Hematopoietic multipotent progenitor cell treated with erythropoietin and hydrocortisone succinate and interleukin-3 and kit ligand, for 8 days (in vitro differentiated cells): ENCODE measurements at places on chromosomes 5 and 9.

DNA sequence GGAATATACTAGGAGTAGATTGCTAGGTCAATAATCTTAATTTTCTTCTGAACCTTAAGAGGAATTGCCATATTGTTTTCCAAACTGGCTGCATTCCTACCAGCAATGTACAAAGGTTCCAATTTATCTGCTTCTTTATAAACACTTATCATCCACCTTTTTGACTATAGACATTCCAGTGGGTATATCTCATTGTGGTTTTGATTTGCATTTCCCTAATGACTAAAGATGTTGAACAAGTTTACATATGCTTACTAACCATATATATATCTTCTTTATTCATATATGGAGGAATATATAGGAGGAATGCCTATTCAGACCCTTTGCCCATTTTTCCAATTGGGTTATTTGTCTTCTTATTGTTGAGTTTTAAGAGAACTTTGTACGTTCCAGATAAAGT is 7.6 kb downstream of the DNAJC18 start:
- DNase-seq = no peak

GRCh38 chr9:28059192-28059591 is 485.9 kb upstream of the C9orf72 start:
- no peak for DNase-seq

GRCh38 chr5:71836084-71836483 is 117.0 kb downstream of the CARTPT start:
- no peak for DNase-seq

DNA sequence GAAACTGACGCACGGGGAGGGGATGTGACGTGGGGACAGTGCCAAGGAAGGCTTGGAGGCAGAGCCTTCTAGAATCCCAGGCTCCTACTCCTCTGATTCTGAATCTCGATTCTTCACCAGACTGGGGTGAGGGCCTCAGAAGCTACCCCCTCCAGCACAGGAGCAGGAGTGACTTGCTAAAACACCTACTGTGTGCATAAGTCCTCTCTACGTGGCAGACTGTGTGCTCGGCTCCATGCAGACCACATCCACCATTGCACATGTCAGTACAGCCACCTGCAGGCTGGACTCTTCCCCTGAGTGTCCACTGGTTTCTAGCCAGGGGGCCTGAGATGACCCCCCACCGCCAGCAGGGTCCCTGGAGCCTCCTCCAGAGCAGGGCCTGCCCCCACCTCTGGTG is 71.2 kb upstream of the SARDH start:
- DNase-seq = no peak

GRCh38 chr5:74685979-74686631 is 1.1 kb downstream of the HEXB start:
- DNase-seq = peak; percentile 68

DNA sequence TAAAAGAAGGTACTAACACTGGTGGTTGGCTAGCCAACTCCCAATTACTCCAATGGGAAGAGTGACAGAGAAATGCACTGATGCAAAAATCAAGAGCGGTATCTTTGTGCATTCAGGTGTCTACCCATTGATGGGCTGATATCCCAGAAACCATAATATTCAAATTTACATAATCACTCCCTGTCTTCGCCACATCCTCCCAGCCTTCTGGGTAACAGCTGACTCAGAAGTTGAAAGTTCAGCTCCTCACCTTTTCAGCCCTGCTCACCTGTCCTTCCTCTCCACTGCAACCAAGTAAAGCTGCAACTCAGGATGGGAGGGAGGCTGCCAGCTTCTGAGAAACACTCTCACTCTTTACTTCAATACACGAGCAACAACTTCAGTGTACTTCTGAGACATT is 6.9 kb downstream of the SUSD1 start:
- DNase-seq = no peak

- DNase-seq = no peak
Measured at GRCh38 chr5:143685246-143685815, 126.6 kb upstream of the HMHB1 start.

DNA sequence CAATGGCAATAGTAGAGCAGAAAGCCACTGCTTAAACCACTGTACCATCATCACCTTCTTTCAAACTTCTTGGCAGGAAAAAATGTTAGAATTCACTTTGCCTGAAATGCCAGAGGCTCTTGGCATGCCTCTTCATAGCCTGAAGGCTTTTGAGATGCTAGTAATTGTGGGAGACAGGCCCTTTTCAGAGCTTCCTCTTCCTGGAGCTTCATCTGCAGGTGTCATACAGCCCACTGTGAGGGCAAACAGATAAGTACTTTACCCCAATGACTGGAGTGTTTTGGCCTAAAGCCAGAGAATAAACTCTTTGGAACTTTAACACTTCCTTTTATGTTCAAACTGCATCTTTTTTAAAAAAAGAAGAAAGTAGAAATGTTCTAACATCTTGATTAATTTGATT is 81.3 kb upstream of the TMEM171 start:
- DNase-seq = peak; percentile 37

- no peak for DNase-seq
Measured at GRCh38 chr9:16023446-16023845, 470.6 kb downstream of the CCDC171 start.

DNA sequence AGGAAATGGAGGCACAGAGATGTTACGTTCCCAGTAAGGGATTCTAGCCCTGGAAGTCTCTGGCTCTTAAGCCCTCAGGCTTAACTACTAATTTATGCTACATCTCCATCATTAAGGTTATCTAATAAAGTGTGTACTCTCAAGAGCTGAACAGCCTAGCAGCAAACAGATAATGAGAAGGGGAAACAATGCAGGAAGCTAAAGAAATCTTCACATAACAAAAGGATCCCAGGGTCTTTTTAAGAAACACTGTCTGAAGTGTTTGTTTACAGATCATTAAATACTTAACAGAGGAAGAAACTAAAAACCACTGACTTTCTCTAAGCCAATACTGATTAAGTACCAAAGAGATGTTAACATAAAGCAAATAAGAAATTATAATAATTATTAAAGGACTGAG is 129.0 kb downstream of the PAPPA start:
- DNase-seq = no peak

GRCh38 chr5:60277941-60278340 is 384.4 kb upstream of the PDE4D start:
- no peak for DNase-seq

DNA sequence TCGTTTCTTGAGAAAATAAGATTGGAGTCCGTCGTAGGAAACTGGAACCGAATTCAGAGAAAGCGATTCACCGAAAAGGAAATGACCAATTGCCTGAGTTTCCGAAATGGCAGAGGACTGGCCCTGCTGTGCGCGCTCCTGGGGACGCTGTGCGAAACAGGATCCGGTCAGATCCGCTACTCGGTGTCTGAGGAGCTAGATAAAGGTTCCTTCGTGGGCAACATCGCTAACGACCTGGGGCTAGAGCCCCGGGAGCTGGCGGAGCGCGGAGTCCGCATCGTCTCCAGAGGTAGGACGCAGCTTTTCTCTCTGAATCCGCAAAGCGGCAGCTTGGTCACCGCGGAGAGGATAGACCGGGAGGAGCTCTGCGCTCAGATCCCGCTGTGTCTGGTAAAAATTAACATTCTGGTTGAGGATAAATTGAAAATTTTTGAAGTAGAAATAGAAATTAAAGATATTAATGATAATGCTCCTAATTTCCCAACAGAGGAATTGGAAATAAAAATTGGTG is 379 bp downstream of the PCDHGA3 start:
- DNase-seq = no peak

DNA sequence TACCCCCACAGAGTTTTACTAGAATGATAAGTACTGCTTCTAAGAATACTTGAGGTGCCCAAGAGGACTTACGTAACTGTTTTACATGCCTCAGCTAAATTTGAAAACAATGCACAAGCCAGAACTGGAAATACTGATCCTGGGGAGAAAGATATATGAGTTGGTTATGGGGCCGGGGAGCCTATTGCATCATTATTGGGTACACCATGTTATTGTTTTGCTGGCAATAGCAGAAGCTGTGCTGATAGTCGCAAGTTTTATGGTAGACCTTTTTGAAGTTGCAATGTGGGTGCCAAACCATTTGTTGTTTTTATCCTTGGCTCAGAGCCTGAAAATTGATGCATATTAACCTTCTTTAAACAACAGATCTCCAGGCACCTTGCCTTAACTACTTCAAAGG is 108.4 kb upstream of the DHFR start:
- no peak for DNase-seq

DNA sequence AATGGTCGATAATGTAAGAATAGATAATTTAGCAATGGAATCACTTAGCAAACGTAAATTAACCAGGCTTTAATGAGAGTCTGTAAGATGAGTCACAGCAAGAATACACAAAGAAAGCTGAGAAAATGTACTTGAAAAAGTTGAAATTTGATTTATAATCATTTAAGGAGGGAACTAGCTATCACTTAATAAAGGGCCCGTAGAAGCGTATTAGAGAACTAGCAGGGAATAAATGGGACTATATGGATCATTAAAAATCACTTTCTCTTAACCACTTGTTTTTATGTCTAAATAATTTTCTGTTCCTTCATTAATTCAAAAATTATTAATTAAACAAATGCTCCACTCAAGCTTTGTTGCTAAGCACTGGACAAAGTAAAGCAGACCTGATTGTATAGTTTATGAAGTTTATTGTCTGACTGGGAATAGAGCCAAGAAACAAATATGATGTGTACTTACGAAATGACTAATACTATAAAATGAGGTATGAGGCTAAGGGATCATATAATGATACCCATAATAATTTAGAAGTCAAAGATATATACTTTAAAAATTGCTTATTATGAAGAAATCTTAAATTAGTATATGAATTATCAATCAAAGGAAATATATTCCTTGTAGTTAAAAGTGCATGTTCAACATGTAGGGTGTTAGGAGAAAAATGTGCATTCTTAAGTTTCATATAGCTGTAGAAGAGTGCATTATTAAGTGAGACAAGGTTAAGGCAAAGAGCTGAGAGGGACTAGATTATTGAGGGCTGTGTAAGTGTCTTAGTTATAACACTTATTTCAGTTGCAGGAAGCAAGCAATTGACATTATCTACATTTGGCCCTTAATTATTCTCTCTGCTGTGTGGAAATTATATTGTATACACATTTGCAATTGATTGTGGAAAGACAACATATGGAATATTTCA is 196.8 kb downstream of the PRDM9 start:
- DNase-seq = no peak

DNA sequence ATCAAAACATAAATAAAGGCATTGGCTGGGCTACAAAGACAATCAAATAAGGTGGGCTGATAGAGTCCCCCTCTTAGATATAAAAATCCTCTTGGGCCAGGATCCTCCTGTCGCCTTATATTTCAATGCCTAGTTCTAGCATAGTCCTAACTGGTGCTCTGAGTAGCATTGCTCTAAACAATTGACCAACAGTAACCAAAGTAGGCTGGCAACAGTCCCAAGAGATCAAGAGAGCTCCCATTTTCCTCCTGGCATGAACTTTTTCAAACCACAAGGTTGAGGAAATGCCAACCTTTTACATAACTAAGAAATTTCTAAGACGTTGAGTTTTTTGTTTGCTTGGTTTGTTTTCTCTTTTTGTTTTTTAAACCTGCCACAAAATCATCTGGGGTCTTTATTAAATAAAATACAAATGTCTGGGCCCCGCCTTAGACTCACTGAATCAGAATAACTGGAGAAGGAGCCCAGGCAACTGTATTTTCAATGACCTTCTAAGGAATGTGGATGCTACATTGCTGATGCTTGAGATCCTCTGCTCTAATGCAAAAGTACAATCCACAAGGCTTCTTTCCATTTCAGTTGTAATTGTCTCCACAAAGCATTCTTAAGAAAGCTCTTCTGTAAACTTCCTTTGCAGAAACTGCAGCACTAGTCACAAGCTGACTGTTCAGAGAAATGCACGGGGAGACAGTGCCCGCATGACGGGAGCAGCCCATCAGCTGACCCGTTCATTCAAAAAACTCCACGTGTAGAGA is 2.9 kb downstream of the SLC45A2 start:
- no peak for DNase-seq

DNA sequence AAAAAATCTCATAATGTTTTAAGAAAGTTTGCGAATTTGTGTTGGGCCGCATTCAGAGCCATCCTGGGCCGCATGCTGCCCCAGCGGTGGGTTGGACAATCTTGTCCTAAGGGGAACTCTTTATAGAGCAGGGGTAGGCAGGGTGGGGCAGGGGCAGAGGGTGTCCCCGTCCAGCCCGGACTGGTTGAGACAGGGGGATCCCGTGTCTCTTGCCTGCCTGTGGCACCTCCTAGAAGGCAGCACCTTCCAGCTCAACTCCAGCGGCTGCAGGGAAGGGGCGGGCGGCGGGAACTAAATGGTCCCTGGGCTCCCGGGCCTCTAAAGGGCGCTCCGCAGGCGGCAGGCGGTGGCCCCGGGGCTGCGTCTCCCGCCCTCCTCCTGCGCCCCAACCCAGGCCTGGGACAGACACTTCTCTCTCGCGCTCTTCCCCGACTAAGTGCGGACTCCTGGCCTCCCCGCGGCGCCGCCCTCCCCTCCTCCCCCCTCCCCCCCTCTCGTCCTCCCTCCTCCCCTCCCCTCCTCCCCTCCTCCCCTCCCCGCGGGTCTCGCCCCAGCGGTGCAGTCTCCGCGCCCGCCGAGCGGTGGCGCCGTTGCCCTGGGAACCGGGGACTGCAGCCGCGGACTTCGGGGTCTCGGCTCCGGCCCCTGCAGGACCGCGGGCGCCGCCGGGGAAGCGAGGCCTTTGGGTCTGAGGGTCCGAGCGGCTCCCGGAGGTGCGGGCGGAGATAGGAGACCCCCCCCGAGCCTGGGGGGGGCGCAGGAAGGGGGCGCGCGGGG is 132.6 kb downstream of the MRPL36 start:
- peak; percentile 34 for DNase-seq

DNA sequence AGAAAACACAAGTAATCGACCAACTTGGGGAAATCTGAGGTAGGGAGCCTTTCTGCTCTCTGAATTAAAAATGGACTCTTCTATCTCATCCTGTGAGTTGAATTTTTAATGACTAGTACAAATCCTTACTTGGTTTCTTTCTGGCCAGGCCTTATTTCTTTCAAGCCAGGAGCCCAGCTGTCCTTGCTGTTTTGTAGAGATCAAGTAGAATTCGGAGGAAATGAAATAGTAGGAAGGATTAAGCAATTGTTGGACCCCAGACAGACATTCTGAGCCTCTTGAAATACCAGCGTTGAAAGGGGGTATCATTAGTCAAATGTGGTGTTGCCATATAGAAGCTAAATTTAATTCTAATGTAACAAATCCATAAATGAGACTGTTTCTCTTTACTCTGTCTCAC is 53.7 kb upstream of the SMIM15 start:
- no peak for DNase-seq

GRCh38 chr5:163502521-163502920 is 2.9 kb upstream of the MAT2B start:
- no peak for DNase-seq

- DNase-seq = no peak
Measured at GRCh38 chr5:6710070-6710469, 3.2 kb upstream of the TENT4A start.

GRCh38 chr9:96174371-96174770 is 127.6 kb downstream of the HSD17B3 start:
- no peak for DNase-seq

- no peak for DNase-seq
Measured at GRCh38 chr9:109699019-109699418, 81.0 kb upstream of the PALM2AKAP2 start.

- no peak for DNase-seq
Measured at GRCh38 chr5:7781899-7782298, 69.0 kb downstream of the CFAP90 start.

- DNase-seq = peak; percentile 26
Measured at GRCh38 chr9:95261890-95262289, 55.6 kb downstream of the FANCC start.

GRCh38 chr5:8701251-8701650 is 832.3 kb downstream of the MTRR start:
- no peak for DNase-seq

GRCh38 chr5:170523142-170523551 is 19.3 kb downstream of the KCNIP1 start:
- no peak for DNase-seq
